NCI-H226 (cell line): ENCODE measurements at places on chromosomes 3 and 15.

- DNase-seq, result peak; percentile 60
These were observed at the start of gene PSTPIP1 for GRCh38 chr15:76994971-76995945. PSTPIP1 (plus strand) TSS chr15:76995126; CDS start chr15:76995574, 448 bp downstream.

- DNase-seq, result no peak
These were observed 27.1 kb upstream of the OSBPL11 start for GRCh38 chr3:125622381-125622791.

GRCh38 chr15:77714023-77714422 is 81.3 kb upstream of the LINGO1 start:
- no peak for DNase-seq

GRCh38 chr15:40549894-40550293 is 14.9 kb downstream of the CCDC32 start:
- DNase-seq, result no peak

DNA sequence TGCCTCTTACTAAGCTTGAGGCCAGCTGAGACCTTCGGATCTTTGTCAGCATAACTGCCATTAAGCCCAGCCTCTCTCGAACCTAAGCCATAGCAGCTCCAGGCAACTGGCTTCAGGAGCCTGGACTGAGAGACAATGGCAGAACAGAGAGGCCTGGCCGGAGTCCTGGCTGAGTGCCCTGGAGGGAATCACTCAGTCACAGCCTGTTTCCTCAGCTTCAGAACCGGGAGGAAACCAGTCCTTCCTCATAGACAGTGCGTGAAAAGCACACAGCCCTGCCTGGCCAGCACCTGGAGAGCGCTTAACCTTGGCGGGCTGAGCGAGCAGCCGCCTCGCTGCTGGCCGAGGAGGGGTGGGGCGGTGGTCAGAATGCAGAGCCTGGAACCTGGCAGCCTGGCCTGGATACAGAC is 21.6 kb downstream of the RNU5B-1 start:
- no peak for DNase-seq

DNA sequence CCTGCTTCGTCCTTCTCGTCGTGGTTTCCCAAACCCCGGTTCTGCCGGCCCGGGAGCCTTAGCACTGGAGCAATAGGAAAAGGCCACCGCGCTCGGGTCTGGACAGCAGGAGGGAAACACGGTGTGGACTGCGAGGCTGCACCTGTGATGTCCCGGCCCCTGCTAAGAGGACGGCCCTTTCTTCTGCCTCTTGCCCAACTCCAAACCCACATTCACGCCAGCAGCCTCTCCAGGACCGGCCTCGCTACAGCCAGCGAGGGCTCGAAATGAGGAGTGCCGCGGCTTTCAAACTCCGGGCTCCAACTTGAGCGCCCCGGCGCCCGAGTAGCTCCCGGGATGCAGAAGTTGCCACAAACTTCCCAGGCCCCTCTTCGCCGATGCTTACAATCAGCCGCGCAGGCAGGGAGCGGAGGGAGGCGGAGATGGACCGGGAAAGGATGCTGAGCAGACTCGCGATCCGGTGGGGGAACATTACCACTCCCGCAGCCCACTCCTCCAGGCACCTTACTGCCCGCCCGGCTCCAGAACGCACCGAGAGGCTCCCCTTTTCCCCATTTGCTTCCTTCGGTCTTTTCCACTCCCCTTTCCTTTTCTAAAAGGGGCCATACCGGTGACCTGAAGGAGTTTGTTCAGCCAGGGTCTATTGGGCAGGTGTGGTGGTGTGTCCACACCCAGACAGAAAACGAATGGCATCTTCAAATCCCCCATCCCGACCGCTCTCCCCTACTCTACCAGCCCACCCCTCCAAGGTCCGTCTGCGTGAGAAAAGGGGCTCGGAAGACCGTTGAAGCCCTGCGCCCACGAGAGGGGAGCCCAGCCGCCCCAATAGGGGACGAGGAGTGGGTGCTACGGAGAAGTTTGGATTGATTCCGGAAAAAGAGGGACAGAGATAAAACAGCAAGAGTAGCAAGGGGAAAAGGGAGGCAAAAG is 18.8 kb upstream of the SATB1 start:
- DNase-seq, result no peak

DNA sequence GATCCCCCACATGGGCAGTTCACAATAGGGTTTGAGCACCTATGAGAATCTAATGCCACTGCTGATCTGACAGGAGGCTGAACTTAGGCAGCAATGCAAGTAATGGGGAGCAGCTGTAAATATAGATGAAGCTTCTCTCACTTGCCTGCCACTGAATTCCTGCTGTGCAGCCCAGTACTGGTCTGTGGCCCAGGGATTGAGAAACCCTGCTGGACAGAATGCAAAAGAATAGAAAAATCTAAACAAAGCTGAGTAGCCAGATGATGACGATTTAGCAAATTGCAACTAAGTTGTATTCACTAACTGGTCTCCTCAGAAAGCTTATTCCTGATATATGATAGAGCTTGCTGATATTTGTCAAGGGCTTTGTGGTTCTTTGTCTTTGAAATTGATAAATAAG is 34.3 kb upstream of the APH1B start:
- DNase-seq, result no peak

- no peak for DNase-seq
These were observed 77.0 kb upstream of the IL12A start for GRCh38 chr3:159911664-159912037.

DNA sequence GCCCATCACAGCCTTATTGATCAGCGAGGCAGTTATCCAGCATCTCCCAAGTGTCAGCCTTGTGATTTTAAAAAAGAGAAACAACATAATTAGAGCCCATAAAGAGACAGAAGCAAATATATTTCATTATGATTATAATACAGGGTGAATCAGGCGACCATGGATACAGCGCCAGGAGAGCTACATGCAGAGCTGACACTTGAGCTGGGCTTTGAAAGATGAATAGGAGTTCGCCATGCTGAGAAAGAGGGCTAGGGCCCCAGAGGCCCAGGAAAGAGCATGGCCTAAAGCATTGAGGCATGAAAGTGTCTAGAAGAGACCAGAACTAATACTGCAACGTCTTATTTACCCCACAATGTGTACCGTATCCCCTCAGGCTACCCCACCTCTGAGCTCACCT is 4.2 kb upstream of the CORO2B start:
- DNase-seq, result no peak

- DNase-seq, result no peak
These were observed 23.3 kb upstream of the FSTL1 start for GRCh38 chr3:120473896-120474675.

GRCh38 chr3:109023656-109024254 is 70.1 kb upstream of the GUCA1C start:
- DNase-seq, result no peak

DNA sequence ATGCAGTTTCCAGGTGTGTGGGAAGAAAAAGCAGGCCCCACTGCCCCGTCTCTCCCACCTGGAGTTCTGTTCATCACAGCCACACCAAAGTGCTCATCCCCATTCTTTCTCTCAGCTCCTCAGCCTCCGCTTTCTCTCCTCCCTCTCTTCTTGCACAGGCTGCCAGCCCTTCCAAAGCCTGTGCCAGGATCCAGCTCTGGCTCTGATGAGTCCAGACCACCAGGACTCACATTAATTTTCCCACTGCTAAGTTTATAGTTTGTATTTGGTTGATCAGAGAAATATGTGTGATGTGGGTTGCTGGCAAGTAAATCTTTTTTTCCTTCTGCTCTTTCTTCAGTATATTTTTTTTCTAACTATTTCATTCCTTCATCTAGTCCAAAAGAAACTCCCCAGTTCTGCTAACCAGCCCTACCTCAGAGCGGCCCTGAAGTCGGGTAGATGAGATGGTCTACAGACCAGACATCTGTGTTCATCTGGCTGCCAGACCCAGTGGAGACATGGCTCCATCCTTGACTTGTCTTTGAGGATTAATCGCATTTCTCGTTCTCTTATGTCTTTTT is 49.8 kb downstream of the BOC start:
- no peak for DNase-seq

GRCh38 chr3:123090728-123091531 is 24.1 kb downstream of the PDIA5 start:
- DNase-seq, result no peak

- no peak for DNase-seq
These were observed 1.8 kb downstream of the CX3CR1 start for GRCh38 chr3:39277893-39278615.

- no peak for DNase-seq
These were observed 369.1 kb downstream of the RBMS3 start for GRCh38 chr3:29649815-29650547.

DNA sequence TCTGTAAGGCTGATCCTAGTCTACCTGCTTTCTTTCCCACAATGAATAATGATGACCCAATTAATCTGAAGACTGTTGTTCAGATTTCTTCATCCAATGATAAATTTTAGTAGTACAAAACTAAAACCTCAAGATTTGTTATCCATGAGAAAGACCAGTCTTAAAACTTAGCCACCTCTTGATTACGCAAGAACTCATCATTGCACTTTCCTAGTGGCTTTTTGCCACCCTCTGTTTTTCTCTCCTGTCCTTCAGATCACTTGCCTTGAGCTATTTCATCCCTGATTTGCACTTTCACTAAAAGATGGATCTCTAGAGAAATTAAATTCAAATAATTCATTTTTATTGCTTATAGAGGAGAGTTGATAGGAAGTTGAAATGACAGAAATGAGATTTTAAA is 142.7 kb upstream of the RBMS3 start:
- no peak for DNase-seq

DNA sequence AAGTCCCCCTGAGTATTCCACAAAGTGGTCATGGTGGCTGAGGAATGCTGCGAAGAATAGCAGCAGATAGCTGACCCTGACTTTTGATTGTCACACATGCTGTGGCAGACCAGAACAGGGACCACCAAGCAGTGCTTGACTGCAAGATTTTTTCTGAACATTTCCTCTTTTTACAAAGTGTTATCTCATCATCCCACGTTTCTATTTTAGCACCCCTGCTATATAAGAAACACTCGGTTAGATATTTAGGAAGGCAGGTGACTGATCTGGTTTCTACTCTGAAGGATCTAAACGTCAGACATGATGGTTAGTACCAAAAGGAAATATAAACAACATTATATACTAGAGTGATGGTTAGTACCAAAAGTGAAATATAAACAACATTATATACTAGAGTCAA is 9.1 kb downstream of the SLC25A26 start:
- DNase-seq, result no peak

DNA sequence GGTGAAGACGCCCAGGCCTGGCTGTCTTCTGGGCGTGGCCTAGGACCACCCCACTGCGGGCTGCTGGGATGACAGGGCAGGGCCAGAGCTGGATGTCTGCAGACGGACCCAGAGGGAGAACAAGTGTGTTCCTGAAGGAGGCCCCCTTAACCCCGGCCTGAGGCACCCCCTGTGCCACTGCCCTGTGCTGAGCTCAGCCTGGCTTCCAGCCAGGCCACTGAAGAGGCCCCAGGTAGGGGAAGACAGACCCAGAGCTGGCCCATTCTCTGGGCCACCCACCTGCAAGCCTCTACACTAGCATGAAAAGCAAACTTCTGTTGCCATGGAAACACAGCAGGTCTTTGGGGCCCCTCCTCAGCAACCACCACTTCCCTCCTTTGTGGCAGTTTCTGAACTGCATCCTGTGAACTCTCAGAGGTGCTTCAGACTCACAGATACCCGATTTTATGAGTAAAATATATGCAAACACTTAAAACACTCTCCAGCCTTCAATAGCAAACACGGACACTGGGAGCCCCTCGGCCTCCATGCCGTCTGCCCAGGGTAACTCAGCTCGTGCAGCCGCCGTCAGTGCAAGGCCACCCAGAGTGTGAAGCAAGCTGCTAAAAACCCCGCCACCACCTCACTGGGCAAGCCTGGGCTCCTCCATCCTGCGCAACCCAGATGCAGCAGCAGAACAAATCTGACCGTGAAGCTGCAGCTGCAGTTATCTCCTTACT is 42.5 kb downstream of the CMTM6 start:
- DNase-seq, result no peak

DNA sequence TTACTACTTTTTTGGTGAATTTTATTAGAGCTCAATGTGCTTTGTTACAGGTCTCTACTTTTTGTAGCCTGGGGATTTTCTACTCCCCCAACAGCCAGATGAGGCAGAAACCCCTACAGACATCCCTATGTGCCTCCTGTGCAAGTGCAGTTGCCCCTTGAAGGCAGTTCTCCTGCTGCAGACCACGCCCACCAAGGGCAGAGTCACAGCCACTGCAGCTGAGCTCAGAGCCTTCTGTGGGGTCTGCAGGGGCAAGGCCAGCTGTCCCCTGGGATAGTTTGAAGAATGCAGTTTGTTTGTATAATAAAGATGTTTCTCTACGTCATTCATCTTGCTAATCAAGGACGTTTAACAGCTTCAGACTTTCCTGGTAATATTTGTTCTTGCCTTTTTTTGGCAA is 76.8 kb downstream of the NPAP1 start:
- no peak for DNase-seq

- DNase-seq, result peak; percentile 49
These were observed 36.0 kb downstream of the PHLDB2 start for GRCh38 chr3:111895071-111895470.

GRCh38 chr3:183489455-183490210 is 61.2 kb upstream of the MCF2L2 start:
- DNase-seq, result no peak

- no peak for DNase-seq
These were observed 13.8 kb downstream of the CLDN18 start for GRCh38 chr3:138023754-138024153.

GRCh38 chr15:49712162-49712561 is 91.3 kb downstream of the DTWD1 start:
- no peak for DNase-seq

GRCh38 chr15:101038327-101039003 is 119.3 kb downstream of the LRRK1 start:
- no peak for DNase-seq

- no peak for DNase-seq
These were observed 205.3 kb downstream of the NFKBIZ start for GRCh38 chr3:102054543-102055080.

- no peak for DNase-seq
These were observed 888.3 kb downstream of the PLOD2 start for GRCh38 chr3:145272684-145273083.

- no peak for DNase-seq
These were observed 168.9 kb downstream of the ATP10A start for GRCh38 chr15:25694239-25694584.

- peak; percentile 77 for DNase-seq
These were observed 244.1 kb upstream of the STT3B start for GRCh38 chr3:31288641-31289100.

DNA sequence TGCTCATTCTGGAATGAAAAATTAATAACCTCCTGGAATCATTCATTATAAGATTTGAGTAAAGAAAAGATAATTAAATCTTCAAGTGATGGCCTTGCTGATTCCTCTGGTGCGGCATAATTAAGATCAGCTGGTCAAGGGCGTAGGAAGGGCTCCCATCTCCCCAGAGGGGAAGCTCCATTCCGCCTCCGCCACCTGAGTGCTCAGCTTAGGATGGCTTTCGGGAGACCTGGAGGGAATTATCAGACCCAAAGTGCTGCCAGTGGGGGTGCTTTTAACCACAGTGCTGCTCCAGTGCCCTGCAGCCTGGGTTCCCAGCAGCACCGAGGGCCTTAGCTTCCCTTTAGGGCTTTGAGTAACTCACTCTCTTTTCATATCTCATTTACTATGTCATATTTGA is 556.6 kb upstream of the RGMA start:
- DNase-seq, result no peak

GRCh38 chr15:80458580-80458979 is 54.4 kb downstream of the ARNT2 start:
- DNase-seq, result no peak
